Cardiac fibroblast (primary cell): ENCODE measurements at places on chromosomes 1 and 21.
A peak's percentile ranks its signal among the peaks of the same experiment; 100 is the strongest.

GRCh38 chr1:101144671-101145448 lies 92.0 kb upstream of the S1PR1 start:
- DNase-seq = no peak

GRCh38 chr1:39908534-39908933 lies 6.8 kb upstream of the MYCL start:
- no peak for DNase-seq

- DNase-seq = no peak
Measured at GRCh38 chr1:178278916-178279686, 185.2 kb downstream of the RASAL2 start.

GRCh38 chr1:202434059-202434458 lies 85.6 kb downstream of the PPP1R12B start:
- no peak for DNase-seq

DNA sequence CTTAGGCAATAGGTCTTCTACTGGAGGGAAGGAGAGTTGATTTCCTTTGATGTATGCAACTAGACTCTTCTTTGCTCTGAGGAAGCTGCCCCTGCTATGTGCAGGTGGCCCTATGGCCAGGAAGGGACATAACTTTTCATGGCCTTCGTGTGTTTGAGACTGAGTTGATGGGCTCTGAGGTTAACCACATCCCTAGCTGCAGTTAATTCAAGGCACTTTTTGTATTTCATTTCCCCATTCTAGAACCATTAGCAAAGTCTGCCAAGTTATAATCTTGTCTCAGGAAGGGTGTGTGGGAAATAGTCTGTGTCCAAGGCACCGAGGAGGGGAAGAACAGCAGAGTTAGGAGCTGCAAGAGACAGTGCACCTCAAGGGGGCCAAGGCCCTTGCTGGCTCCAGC lies 2.5 kb downstream of the FCRL4 start:
- no peak for DNase-seq

DNA sequence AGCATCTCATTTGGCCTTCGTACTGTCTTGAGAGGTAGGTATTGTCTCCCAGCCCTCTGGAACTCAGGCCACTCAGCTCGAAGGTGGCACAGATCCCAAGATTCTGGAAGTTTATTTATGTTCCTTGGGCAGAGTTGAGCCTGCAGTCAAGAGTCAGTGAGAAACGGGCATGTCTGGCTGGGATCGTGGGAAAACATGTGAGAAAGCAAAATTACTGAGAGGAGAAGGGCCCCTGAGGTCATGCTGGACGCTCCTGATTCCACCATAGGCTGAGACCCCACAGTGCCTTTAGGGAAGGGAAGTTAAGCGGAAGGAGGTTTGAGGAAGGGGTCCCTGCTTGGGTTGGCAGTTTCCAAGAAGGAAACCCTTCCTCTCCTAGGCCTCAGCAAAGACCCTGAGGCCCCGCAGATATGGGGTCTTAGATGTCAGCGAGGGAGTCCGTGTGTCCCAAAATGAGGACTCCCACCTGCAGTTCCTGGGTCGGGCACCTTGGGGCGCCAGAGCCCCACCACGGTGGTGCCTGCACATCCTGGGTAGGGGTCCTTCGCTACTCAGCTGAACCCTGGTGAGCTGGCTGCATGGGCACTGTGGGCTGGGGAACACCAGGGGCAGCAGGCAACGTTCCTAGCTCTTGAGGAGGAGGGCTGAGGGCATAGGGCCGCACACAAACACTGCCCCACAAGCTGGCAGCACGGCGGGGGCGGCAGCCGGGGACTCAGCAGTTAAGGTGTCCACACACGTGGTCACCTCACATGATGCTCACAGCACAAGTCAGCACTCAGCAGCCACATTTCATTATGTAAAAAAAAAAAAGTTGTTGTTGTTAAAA lies 12.3 kb upstream of the SEMA4A start:
- DNase-seq = no peak

GRCh38 chr1:203342192-203342940 lies 8.6 kb downstream of the FMOD start:
- DNase-seq = peak; percentile 47

GRCh38 chr1:245285168-245285567 lies 130.4 kb downstream of the KIF26B start:
- DNase-seq = no peak

- no peak for DNase-seq
Measured at GRCh38 chr1:178461104-178461503, 35.7 kb downstream of the CLEC20A start.

GRCh38 chr21:42411891-42412635 lies 8.4 kb downstream of the UBASH3A start:
- no peak for DNase-seq

DNA sequence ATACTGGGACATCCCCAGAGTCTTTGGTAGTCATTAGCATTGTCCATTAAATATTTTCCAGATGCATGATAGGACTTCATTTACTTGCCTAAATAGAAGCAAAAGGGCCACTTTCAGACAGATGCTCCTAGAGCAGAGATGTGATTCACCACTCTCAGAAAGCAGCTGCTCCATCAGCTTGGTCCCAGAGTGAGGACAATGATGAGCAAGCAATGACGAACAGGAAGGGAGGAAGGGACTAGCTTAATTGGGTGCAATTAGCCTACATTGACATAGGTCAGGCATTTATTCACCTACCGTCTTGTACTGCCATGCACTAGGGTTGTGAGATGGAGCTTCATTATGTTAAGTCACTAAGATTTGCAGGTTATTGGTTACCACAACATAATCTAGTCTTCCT lies 85.1 kb upstream of the PLXNA2 start:
- no peak for DNase-seq
